ENCODE measurements at places on chromosomes 1 and 21.

- DNase-seq: no peak
Observed at GRCh38 chr1:206769304-206769731, 1.3 kb upstream of the IL19 start.

GRCh38 chr1:165350840-165351239, 5.7 kb downstream of the LMX1A start:
- DNase-seq: no peak

DNA sequence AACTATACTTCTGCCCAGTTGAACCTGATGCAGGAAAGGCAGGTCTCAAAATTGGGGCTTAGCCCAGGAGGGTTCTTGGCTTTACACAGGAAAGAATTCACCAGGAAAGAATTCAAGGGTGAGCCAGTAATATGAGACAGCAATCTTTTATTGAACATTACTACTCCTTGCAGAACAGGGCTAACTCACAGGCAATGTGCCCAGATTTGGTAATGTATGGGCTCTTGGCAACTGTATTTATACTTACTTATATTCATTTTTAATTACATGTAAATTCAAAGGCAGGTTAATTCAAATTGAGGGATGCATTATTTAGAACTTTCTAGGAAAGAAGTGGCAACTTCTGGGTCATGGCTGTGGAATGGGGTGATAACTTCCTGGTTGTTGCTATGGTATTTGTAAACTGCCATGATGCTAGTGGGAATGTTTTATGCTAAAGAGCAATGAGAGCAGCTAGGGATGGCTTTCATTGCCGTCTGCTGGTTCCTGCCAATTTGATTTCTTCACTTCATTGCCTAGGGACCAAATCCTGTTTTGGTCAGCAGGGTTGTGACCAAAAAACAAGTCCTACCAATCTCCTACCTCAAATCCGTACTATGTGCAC, 107.5 kb downstream of the CHRM3 start:
- DNase-seq: no peak

GRCh38 chr1:184068354-184068753, 16.8 kb downstream of the TSEN15 start:
- DNase-seq: no peak

DNA sequence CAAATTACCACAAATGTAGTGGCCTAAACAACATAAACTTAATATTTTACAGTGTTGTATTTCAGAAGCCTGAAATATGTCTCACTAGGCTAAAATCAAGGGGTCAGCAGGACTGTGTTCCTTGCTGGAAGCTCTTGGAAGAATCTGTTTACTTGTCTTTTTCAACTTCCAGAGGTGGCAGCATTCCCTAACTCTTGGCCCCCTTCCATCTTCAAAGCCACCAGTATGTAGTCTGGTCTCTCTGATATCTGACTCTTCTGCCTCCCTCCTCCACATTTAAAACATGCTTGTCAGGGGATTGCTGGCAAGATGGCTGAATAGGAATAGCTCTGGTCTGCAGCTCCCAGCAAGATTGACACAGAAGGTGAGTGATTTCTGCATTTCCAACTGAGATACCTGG, 567.5 kb downstream of the PLA2G4A start:
- no peak for DNase-seq
